ENCODE measurements at places on chromosomes 4 and X. TPM values are rescaled to one million over a fixed set of nuclear protein-coding genes. Genes with fewer than 3 reads are reported as not detected.

- DNase-seq, result no peak
These were observed 152.8 kb downstream of the ENPP6 start for GRCh38 chr4:184064877-184065276.

- no peak for DNase-seq
These were observed 82.7 kb downstream of the RAPGEF2 start for GRCh38 chr4:159185591-159186023.

GRCh38 chrX:64198036-64198435 lies 7.5 kb downstream of the AMER1 start:
- no peak for DNase-seq

- DNase-seq, result no peak
These were observed 31.7 kb downstream of the IGSF1 start for GRCh38 chrX:131257367-131257766.

DNA sequence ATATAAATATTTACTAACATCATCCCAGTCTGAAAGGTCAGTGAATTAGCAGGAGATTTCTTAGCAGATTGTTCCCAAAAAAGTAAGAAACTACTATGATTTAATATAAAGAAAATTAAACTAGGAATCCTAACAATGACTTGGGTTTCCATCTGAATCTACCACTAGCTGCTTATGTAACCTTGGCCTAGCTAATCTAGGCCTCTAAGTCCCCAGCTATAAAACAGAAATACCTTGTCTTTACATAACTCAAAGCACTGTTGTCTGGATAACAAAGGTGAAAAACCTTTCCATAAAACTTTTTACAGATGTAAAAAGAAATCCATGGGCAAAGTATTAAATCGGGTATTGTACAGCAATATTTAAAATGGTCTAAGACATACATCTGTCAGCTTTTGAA lies 3.0 kb downstream of the FBXL5 start:
- DNase-seq, result no peak

DNA sequence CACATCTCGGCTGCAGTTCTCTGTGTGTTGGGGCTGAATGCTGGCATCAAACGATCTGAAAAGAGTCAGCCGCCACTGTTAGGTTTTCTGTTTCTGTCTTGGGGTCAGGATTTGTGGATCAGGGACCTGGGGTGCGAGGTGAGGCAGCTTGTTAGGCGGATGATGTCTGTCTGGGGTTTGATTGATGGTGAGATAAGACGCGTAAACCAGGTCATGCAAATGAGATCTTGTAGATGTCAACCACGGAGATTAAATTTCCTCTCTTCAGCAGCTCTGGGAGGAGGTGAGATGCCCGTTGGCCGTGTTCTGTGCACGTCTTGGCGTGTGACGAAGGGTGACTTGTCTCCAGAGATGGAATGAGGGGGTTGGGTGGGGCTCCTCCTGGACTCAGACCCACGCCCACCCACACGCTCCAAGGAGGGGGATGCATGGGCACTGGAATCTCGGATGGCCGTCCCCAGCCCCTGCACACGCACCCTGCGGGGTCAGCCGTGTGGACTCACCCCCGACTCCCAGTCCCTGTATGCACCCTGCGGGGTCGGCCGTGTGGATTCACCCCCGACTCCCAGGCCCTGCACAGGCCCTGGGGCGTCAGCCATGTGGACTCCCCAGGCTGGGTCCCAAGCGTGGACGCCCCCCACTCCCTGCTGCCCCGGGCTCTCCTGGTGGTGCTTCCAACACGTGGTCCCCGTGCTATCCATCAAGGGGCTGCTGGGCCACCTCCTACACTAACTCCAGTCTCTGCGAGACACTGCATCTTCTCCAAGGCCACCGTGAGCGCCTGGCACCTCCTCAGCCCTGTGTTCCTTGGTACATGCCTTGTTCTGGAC lies 16.0 kb upstream of the UVSSA start:
- DNase-seq, result peak; percentile 70

DNA sequence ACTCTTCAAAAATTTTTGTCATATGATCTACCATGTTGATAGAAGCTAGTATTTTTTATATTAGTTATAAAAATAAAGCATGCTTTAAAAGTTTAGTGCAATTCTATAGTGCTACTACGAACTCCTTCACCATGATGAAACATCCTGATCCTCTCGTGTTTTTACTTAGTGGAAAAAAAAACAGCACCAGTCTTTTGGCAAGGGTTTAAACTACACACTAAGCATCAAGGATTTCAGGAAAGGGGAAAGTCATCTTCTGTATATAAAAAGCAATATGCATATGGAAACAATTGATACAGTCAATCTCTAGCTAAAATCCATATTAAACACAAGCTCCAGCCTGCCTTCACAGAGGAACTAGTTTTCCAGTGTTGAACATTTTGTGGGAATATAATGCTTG lies 18.7 kb downstream of the CHM start:
- no peak for DNase-seq

BMPR1B gene
- total RNA-seq, result not detected

GRCh38 chr4:56321251-56321650 lies 66.0 kb downstream of the AASDH start:
- DNase-seq, result no peak

SSX3 gene
- total RNA-seq, result not detected

CT47B1 gene
- total RNA-seq, result not detected

GRCh38 chrX:44003975-44004374 lies 30.8 kb upstream of the NDP start:
- DNase-seq, result no peak

HMGB3 gene
- 32.1 TPM for total RNA-seq

- no peak for DNase-seq
These were observed 56.8 kb upstream of the DCLK2 start for GRCh38 chr4:150021483-150021882.

- DNase-seq, result no peak
These were observed 52.1 kb upstream of the RAP2C start for GRCh38 chrX:132271311-132271778.

DNA sequence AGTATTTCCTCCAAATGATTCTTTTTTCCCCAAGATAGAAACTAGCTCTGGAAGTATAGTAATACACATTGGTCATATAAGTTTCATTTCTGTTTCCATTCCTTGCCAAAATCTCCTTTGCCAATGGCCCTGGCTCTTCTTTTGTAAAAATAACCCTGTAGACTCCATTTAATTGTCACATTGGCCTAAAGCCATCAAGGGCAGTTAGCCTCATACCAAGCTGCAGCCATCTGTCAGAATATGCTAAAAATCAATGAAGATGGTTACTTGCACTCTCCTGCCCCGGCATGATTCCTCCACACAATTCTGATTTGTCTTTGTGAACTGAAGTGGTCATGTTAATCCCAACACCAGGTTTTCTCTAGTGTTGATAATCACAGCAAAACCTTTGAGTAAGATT lies 380.5 kb downstream of the SH2D1A start:
- DNase-seq, result no peak

DNA sequence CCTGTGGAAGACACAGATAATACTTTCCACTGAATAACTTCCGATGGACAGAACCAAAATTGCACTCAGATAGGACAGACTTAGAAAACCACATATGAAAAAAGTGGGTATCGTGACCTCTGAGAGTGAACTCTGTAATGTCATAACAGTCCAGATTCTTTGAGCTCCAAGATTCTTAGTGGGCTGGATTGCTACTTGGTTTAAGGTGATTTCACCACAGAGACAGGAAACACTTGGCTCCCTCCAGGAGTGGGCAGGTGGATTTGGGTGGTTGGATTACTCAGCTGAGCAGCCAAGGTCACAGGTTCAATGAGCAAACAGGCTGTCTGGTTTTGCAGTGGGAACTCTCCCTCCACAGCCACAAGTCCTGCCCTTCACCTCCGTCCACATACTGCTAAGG lies 126.0 kb downstream of the AFAP1 start:
- DNase-seq, result no peak

GAGE2A gene
- not detected for total RNA-seq

GRCh38 chr4:73608689-73609594 lies 11.3 kb downstream of the RASSF6 start:
- DNase-seq, result no peak

DNA sequence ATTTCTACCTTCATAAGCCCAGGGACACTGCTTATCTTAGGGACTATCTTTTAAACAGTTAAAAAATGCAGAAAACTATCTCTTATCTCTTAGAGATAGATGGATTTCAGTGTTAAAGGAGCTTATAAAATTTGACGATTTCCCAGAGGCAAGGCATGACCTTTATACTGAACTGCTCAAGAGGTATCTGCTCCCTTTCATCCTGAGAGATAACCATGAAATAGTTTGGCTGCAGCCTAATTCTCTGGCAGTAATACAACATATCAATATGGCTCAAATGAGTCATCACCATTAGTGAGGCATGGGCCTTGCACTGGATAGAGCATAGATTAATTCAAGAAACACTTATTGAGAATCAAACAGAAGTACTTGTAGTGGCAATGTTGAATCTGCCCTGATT lies 348.2 kb upstream of the GRIA3 start:
- no peak for DNase-seq

RNF150 gene
- not detected for total RNA-seq

- DNase-seq, result no peak
These were observed 209.7 kb downstream of the CEP135 start for GRCh38 chr4:56158483-56158882.

- no peak for DNase-seq
These were observed 351.6 kb downstream of the NLGN4X start for GRCh38 chrX:5876984-5877596.

- DNase-seq, result no peak
These were observed 29.1 kb upstream of the GAB1 start for GRCh38 chr4:143307531-143307930.

- no peak for DNase-seq
These were observed 277.1 kb downstream of the KLHL13 start for GRCh38 chrX:117839544-117839943.

TMPRSS11F gene
- total RNA-seq, result not detected

GRCh38 chr4:42142591-42142990 lies 9.9 kb downstream of the BEND4 start:
- DNase-seq, result no peak

DNA sequence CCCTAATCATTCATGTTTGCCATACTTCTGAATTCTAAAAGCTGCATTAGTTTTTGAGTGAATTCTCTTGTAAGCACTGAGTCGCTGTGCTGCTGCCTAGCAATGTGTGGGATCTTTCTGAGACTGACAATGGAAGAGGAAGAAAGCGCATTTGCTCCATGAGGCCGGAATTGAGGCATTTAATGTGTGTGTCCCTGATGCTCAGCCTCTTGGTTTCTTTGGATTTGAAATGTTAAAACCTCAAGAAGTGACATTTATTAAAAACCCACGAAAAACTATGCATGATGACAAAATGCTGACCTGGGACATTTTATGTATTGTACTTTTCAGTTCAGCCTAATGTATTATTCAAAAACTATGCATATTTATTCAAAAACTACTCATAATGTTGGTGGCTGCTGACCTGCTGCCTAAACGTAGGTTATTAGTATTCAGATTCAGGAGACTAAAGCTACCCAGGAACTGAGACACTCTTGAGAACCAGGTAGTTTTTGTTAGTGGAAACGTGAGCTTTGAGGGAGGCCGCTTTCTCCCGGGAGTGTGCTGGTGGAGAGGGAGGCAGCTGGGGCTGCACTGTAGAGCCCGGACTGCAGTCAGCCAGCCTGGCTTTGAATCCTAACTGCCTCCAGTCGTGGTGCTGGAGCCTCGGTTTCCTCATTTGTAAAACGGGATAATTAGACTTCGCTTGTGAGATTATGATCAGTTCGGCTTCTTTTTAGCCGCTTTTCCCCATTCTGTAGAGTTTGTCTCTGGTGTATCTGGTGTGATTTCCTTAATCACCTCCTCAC lies 11.3 kb downstream of the RGS12 start:
- no peak for DNase-seq

DNA sequence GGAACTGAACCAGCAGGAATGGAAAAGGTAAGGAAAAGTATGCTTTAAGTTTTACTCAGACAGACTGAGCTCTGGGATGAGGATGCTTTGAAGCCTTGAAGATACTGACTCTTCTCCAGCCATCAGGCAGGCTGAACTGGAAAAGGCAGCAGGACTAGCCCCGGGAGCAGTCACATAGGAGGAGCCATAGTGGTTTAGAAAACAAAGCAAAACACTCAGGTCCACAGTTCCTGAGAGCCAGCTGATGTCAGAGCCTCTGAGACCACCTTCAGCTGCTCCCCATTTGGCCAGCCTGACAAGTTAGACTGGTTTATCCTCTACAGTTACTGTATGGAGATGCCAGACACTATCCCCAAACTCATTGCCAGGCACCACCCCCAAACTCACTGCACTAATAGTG lies 167.9 kb upstream of the CPEB2 start:
- no peak for DNase-seq

TLR7 gene
- total RNA-seq, result not detected

CFAP47 gene
- total RNA-seq, result not detected

EMD gene
- 107 TPM for total RNA-seq

GRCh38 chr4:121792966-121793365 lies 8.2 kb upstream of the EXOSC9 start:
- no peak for DNase-seq

DNA sequence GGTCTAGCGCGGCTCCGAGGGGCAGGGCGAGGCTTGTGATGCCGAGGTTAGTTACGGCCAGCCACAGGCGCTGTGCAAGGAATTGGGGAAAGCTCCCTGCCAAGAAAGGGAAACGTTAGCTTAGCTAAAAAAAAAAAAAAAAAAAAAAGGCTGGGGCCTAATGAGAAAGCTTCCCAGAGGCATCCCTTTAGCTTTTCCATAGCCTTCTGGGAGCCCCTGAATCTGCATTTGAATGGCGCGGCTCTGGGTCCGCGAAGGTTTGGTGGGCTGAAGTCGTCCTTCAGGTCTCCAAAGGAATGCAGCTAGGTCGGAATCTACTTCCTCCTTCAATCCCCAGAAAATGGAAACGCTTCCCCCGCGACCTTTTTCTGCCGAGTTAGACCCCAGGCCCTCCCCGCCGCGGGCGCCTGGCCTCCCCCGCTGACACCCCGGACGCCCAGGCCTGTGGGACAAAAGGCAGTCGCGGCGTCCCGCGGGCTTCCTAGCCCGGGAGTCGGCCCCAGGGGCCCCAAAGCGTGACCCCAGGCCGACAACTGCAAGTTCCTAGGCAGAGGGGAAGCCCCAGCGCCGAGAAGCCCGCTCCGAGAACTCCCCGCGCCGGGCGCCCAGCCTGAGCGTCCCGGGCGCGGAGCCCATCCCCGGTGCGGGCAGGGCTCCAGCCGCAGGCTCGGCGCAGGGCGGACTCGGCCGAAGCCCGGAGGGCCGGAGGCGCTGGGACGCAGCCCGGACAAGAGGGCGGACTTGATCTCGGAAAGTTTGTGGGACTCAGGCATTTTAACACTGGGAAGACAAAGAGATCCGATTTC lies 605 bp upstream of the FAT1 start:
- DNase-seq, result no peak

DNA sequence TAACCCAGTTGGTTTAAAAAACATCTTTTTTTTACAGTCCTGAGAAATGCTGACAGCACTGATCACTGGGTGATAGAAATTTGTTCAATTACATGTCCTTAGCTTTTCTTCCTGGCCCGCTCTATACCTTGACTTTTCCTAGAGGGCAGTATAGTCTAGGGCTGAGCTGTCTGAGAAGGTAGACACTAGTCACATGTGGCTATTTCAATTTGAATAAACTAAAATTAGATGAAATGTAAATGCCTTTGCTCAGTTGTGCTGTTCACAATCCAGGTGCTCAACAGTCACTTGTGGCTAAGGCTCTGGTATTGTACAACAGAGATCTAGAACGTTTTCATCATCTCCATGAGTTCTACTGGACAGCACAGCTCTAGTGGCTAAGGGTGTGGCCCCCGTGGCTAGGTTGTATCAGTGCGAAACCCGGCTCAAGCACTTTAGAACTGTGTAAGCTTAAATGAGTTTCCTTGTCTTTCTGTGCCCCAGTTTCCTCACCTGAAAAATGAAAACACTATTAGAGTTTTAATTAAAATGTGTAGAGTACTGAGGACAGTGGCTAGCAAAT lies 111.6 kb upstream of the WDR17 start:
- no peak for DNase-seq

- no peak for DNase-seq
These were observed 657.4 kb downstream of the SPRY1 start for GRCh38 chr4:124053872-124054538.

GRCh38 chr4:26083987-26084386 lies 170.0 kb downstream of the SMIM20 start:
- no peak for DNase-seq

Data from CD8-positive, alpha-beta memory T cell (primary cell).